AG20443 (cell line): ENCODE measurements at places on chromosomes 16 and 17.

- DNase-seq: peak; percentile 83
Measured at GRCh38 chr16:21301168-21301894, 23.2 kb upstream of the CRYM start.

- DNase-seq: no peak
Measured at GRCh38 chr17:77493238-77493820, 352.6 kb downstream of the SEC14L1 start.

DNA sequence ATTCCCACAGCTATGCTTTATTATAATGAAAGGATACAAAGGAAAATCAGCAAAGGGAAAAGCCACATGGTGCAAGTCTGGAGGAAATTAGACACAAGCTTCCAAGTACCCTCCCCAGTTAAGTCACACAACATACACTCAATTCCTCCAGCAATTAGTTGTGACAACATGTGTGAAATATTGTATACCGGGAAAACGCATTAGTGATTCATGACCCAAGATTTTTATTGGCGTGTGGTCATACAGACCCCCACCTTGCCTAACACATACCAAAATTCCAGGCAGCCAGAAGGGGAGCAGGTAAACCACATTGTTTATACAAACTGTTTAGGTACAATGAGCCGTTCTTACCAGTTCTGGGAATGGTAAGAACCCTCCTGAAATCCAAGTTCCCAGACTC, 160.6 kb downstream of the CYB561 start:
- no peak for DNase-seq

GRCh38 chr17:48748718-48749566, 20.4 kb upstream of the HOXB13 start:
- DNase-seq: no peak

- DNase-seq: peak; percentile 29
Measured at GRCh38 chr17:74245145-74245831, 28.7 kb upstream of the DNAI2 start.

DNA sequence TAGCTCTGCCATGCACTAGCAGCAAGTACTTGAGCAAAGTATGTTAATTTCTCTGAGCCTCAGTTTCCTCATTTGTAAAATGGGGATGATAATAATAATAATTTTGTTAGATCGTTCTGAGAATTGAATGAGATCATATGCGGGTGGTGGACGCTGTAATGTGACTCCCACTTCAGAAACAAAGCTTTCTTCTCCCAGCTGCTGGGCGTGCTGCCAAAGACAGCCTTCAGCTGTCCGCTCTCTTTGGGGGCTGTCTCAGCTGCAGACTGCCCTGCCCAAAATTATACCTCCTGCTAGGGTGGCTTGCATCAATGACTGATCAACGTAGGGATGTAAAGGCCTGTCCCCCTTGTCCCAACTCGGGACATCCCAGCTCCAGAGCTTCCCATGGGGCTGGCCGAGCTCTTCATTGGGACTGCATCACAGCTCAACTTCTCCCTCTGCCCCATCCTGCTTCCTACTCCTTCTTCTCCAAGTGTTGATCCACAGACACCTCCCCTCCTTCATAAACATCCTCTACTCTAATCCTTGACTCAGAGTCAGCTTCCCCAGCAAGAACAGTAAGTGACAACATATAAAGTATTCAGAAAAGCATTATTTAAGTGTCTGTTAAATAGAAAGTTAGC, 30.7 kb upstream of the CDH5 start:
- DNase-seq: no peak

- DNase-seq: no peak
Measured at GRCh38 chr17:75587675-75588595, at the start of gene MYO15B. Gene MYO15B, plus strand, starts transcription at chr17:75587800. Its CDS starts 258 bp downstream, at chr17:75588058.

DNA sequence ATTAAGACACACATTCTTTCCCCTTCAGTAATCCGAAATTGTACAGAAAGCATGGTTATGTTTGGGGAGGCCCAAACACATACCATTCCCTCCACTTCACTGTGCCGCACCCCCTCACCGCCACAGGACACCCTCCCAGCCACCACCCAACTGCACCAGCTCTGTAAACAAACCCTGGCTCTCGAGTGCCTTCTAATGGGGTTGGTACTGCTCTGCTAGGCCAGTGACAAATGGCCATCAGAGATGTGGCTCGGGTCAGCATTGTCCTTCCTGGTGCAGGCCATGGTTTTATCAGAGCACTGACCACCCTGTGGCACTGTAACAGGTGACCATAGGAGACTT, 24.0 kb upstream of the SREBF1 start:
- DNase-seq: peak; percentile 23

- DNase-seq: no peak
Measured at GRCh38 chr17:37720989-37721388, 23.9 kb downstream of the HNF1B start.

GRCh38 chr16:75054556-75054947, 55.7 kb downstream of the ZNRF1 start:
- no peak for DNase-seq

GRCh38 chr16:13911306-13911705, 8.6 kb upstream of the ERCC4 start:
- DNase-seq: no peak

- no peak for DNase-seq
Measured at GRCh38 chr16:30335598-30336474, 19.3 kb downstream of the CD2BP2 start.

DNA sequence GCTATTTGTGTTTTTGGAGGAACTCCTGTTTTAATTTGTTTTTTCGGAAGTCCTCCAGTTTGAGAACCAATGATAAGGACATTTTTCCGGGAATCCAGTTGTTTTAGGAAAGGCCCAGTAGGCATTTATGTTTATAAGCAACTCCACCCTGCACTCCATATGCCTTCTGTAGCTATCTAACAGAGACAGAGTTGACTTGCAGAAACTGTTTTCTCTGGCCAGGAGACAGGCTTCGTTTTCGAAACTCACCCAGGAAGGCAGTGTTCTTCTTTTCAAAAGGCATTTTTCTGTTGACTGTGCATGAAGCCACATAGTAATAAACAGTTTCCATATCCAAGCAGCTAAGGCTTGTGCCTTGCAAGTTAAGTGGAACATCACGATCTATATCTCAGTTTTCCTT, 587.1 kb downstream of the WWOX start:
- no peak for DNase-seq
